ENCODE measurements at places on chromosomes 2 and 18. TPM values are rescaled to one million over a fixed set of nuclear protein-coding genes. Genes with fewer than 3 reads are reported as not detected.

C2orf81 gene
- 5.8 TPM for total RNA-seq

- no peaks in the 10 kb centered on the region for H3K27me3 ChIP-seq
- H3K36me3 ChIP-seq = peaks cover 18% of the 10 kb centered on the region
- no peak for DNase-seq
Observed at GRCh38 chr2:73243884-73244570, 9.9 kb downstream of the CCT7 start.

GRCh38 chr2:3130889-3131635 lies 246.6 kb downstream of the EIPR1 start:
- DNase-seq = no peak
- H3K27me3 ChIP-seq = no peaks in the 10 kb centered on the region
- no peak overlapping the region for H3K27ac ChIP-seq
- H3K4me3 ChIP-seq = no peak overlapping the region
- peaks cover 4% of the 10 kb centered on the region for H3K4me1 ChIP-seq

DNA sequence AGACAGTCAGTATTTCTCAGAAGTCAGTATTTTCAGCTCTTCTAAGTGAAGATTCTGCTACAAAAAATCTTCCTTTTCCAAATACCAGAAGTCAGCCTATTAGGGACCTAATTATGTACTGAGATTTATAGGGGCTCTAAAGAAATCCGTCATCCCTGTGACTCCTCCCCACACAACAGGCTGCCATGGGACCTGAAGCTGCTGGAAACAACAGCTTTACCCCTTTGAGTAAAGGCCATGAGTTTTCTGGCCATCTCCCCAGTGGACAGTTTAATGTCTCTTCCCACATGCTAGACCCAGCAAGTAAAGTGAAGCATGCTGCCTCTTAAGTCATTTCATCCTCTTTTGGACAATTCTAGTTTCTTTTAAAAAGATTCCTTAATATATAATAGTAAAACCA lies 255.7 kb upstream of the ACVR2A start:
- H3K36me3 ChIP-seq = peaks cover 3% of the 10 kb centered on the region
- no peak for DNase-seq
- H3K27me3 ChIP-seq = peaks cover 7% of the 10 kb centered on the region
- H3K27ac ChIP-seq = no peak overlapping the region
- no peak overlapping the region for H3K4me3 ChIP-seq
- H3K4me1 ChIP-seq = no peaks in the 10 kb centered on the region

GAREM1 gene
- total RNA-seq = 0.06 TPM

- no peak overlapping the region for H3K4me3 ChIP-seq
- no peaks in the 10 kb centered on the region for H3K4me1 ChIP-seq
- H3K27ac ChIP-seq = no peak overlapping the region
- no peaks in the 10 kb centered on the region for H3K36me3 ChIP-seq
- no peak for DNase-seq
Observed at GRCh38 chr2:222272446-222273015, 26.3 kb downstream of the PAX3 start.

- no peak for DNase-seq
- peaks cover 14% of the 10 kb centered on the region for H3K4me1 ChIP-seq
- peaks cover 15% of the 10 kb centered on the region for H3K36me3 ChIP-seq
- peak overlapping the region; percentile 59 for H3K27ac ChIP-seq
Observed at GRCh38 chr18:12692206-12692605, 10.3 kb downstream of the CEP76 start.

DNA sequence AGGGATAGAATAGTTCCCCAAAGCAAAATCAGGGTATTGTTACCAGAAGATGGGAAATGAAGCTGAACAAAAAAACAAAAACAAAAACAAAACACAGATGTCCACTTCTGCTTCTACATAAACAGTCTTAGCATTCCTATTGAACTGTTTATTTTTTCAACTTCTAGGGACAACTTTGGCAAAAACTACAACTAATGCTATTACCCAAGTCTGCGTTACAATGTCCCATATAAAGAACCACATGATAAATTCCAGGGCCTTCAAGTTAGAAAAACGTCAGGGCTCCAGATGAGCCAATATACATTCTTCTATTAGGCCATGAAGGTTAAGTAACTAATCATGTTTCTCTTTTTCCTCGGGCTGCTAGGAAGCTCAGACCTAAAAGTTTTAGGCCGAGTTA lies 16.9 kb downstream of the PID1 start:
- no peak overlapping the region for H3K4me3 ChIP-seq
- no peak for DNase-seq
- no peaks in the 10 kb centered on the region for H3K4me1 ChIP-seq
- H3K27ac ChIP-seq = no peak overlapping the region

- no peak overlapping the region for H3K4me3 ChIP-seq
- H3K27ac ChIP-seq = no peak overlapping the region
- H3K36me3 ChIP-seq = no peaks in the 10 kb centered on the region
- no peaks in the 10 kb centered on the region for H3K4me1 ChIP-seq
Observed at GRCh38 chr2:222232839-222233238, 66.0 kb downstream of the PAX3 start.

DNA sequence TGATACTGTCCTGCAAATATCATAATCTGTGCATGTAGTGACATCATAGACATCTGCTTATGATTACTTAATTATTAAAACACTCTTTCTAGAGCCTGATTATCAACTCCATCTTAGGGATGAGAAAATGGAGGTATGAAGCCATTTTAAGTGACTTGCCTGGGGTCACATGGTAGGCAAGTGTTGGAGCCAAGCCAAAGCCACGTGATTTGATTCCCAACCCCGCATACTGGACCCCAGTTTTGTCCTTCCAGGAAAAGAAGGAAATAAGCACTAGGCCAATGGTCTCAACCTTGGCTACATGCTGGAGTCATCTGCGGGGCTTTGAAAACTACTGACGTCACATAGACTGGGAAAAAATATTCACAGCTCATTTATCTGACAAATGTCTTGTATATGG lies 19.6 kb upstream of the SEH1L start:
- H3K27ac ChIP-seq = no peak overlapping the region
- no peaks in the 10 kb centered on the region for H3K36me3 ChIP-seq
- no peak for DNase-seq
- no peaks in the 10 kb centered on the region for H3K4me1 ChIP-seq

- no peak overlapping the region for H3K4me3 ChIP-seq
- no peak for DNase-seq
- no peaks in the 10 kb centered on the region for H3K27me3 ChIP-seq
Observed at GRCh38 chr2:107359021-107359420, 467.7 kb upstream of the RGPD4 start.

ABCG8 gene
- not detected for total RNA-seq

DNA sequence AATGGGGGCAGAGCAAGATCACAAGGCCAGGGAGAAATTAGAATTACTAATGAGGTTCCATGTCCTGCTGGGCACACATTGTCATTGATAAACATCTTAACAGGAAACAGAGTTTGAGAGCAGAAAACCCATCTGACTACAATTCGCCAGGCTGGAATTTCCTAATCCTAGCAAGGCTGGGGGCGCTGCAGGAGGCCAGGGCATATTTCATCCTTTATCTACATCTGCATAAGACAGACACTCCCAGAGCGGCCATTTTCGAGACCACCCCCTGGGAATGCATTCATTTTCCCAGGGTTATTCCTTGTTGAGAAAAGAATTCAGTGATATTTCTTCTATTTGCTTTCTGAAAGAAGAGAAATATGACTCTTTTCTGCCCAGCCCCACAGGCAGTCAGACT lies 152.7 kb downstream of the SUCLG1 start:
- H3K36me3 ChIP-seq = no peaks in the 10 kb centered on the region
- peaks cover 7% of the 10 kb centered on the region for H3K27me3 ChIP-seq
- H3K27ac ChIP-seq = no peak overlapping the region
- no peak overlapping the region for H3K4me3 ChIP-seq

MYCN gene
- total RNA-seq = not detected

DNA sequence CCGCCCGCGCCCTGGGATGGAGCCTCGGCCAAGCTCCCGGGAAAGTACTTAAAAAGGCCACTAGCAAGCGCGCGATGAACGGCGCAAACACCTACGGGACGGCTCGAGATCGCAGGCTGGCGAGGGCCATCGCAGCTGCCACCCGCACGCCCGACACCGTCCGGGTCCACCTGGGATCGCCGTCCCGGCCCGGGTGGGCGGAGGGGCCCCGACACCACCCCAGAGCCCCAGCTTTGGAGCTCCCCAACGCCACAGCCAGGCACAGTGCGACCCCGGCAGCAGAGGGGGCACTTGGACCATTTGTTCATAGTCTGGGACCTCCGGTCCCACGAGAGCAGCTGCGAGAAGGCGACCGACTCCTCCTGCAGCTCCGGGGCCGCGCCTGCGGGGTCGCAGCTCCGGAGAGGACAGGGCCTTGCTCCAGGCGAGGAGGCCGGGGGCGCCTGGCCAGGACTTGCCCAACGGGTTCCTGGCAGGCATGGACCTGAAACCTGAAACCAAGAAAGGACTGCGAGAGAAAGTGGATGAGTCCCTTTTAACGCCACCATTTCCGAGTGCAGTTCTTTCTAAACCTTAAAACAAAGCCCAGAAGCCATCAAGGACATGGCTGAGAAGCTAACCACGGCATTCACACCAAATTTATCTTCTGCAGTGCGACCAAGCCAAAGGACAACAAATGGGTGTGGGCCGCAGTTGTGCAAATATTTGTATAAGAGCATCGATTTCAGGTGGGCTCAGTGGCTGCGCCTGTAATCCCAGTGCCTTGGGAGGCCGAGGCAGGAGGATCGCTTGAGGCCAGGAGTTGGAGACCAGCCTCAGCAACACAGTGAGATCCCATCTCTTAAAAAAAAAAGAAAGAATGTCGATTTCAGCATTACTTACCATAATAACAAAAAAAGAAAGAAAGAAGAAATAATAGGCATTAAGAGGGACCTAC lies 54.0 kb upstream of the IMP4 start:
- H3K4me1 ChIP-seq = no peaks in the 10 kb centered on the region
- H3K36me3 ChIP-seq = no peaks in the 10 kb centered on the region
- DNase-seq = no peak
- H3K4me3 ChIP-seq = no peak overlapping the region
- peaks cover 13% of the 10 kb centered on the region for H3K27me3 ChIP-seq

DNA sequence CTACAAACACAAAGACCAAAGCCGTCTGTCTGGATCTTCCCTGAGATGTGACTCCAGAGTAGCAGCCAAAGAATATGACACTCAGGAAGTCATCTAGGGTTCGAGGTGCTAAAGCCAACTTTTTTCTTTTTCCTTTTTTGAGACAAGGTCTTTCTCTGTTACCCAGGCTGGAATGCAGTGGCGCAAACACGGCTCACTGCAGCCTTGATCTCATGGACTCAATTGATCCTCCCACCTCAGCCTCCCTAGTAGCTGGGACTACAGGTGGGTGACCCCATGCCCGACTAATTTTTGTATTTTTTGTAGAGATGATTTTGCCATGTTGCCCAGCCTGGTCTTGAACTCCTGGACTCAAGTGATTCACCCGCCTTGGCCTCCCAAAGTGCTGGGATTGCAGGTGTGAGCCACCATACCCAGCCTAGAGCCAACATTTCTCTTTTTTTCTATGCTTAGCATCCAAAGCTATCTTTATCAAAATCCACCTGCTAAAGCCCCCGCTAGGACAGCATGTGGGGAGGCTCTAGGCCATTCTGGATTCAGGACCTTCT lies 92.8 kb downstream of the TMEM17 start:
- peaks cover 19% of the 10 kb centered on the region for H3K4me1 ChIP-seq
- H3K36me3 ChIP-seq = no peaks in the 10 kb centered on the region
- no peaks in the 10 kb centered on the region for H3K27me3 ChIP-seq
- no peak overlapping the region for H3K27ac ChIP-seq

GRCh38 chr2:149076863-149077412 lies 38.4 kb downstream of the LYPD6B start:
- no peak overlapping the region for H3K4me3 ChIP-seq
- DNase-seq = no peak
- no peaks in the 10 kb centered on the region for H3K4me1 ChIP-seq
- no peaks in the 10 kb centered on the region for H3K36me3 ChIP-seq
- no peak overlapping the region for H3K27ac ChIP-seq

CFAP65 gene
- total RNA-seq = not detected

COL5A2 gene
- 2.3 TPM for total RNA-seq

DNA sequence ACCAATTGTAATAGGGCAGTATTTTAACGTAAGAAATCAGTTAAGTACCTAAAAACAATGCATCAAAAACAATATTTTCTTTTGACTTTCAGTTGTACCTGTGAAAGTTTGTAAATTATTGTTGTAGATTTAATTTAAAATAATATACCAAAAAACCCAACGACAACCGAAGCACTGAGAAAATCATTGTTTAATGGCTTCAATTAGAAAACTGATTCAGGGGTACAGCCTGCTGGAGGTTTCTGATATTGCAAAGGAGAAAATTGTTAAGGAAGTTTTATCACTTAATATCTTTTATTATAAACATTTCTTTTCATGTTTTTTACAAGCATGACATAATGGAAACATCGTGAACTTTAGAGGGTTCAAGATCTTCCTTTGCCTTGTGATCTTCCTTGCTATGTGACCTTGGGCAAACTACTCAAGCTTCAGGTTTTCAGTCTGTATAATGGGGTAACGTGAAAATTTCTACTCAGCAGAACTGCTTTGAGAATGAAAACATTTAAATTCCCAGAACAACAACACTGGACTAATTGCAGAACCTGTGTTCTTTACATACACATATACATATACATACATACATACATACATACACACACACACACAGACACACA lies 76.3 kb upstream of the GLS start:
- H3K4me1 ChIP-seq = peaks cover 4% of the 10 kb centered on the region
- no peak overlapping the region for H3K4me3 ChIP-seq
- no peak overlapping the region for H3K27ac ChIP-seq

ANKRD30B gene
- total RNA-seq = not detected

DNA sequence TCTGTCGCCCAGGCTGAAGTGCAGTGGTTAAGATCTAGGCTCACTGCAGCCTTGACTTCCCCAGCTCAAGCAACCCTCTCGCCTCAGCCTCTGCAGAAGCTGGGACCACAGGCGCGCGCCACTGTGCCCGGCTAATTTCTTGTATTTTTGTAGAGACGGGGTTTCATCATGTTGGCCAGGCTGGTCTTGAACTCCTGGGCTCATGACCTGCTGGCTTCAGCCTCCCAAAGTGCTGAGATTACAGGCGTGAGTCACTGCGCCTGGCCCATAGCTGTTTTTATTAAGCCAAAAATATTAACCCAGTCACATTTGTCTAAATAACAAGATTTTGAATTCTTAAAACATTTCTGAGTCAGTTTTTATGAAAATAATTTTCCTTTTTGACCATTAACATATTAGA lies 6.3 kb upstream of the SFT2D3 start:
- peaks cover 3% of the 10 kb centered on the region for H3K27me3 ChIP-seq
- DNase-seq = no peak
- no peaks in the 10 kb centered on the region for H3K4me1 ChIP-seq
- H3K36me3 ChIP-seq = peaks cover 6% of the 10 kb centered on the region
- no peak overlapping the region for H3K27ac ChIP-seq
- no peak overlapping the region for H3K4me3 ChIP-seq

- H3K36me3 ChIP-seq = no peaks in the 10 kb centered on the region
- H3K27me3 ChIP-seq = peaks cover 4% of the 10 kb centered on the region
- DNase-seq = no peak
- no peak overlapping the region for H3K4me3 ChIP-seq
- peaks cover 2% of the 10 kb centered on the region for H3K4me1 ChIP-seq
Observed at GRCh38 chr2:45763255-45763654, 111.8 kb downstream of the PRKCE start.

CSRNP3 gene
- total RNA-seq = not detected

- H3K36me3 ChIP-seq = no peaks in the 10 kb centered on the region
- H3K27ac ChIP-seq = no peak overlapping the region
- H3K4me1 ChIP-seq = peaks cover 3% of the 10 kb centered on the region
- no peak for DNase-seq
- no peak overlapping the region for H3K4me3 ChIP-seq
Observed at GRCh38 chr2:18501156-18501555, 59.3 kb downstream of the RDH14 start.

- no peaks in the 10 kb centered on the region for H3K4me1 ChIP-seq
- peaks cover 5% of the 10 kb centered on the region for H3K36me3 ChIP-seq
- no peak overlapping the region for H3K4me3 ChIP-seq
- no peaks in the 10 kb centered on the region for H3K27me3 ChIP-seq
Observed at GRCh38 chr2:11263177-11263576, 81.3 kb downstream of the ROCK2 start.

- no peaks in the 10 kb centered on the region for H3K27me3 ChIP-seq
- no peak overlapping the region for H3K27ac ChIP-seq
- no peak for DNase-seq
- no peak overlapping the region for H3K4me3 ChIP-seq
Observed at GRCh38 chr2:189648846-189649509, 12.3 kb upstream of the ASNSD1 start.

Measured in activated naive CD8-positive, alpha-beta T cell treated with anti-CD3 and anti-CD28 coated beads, Interleukin-2, amount 10 ng/mL, durations not matched to agents 7 days and 5 days (primary cell).